ENCODE measurements at places on chromosomes 12 and 14. TPM values are rescaled to one million over a fixed set of nuclear protein-coding genes. Genes with fewer than 3 reads are reported as not detected.

DNA sequence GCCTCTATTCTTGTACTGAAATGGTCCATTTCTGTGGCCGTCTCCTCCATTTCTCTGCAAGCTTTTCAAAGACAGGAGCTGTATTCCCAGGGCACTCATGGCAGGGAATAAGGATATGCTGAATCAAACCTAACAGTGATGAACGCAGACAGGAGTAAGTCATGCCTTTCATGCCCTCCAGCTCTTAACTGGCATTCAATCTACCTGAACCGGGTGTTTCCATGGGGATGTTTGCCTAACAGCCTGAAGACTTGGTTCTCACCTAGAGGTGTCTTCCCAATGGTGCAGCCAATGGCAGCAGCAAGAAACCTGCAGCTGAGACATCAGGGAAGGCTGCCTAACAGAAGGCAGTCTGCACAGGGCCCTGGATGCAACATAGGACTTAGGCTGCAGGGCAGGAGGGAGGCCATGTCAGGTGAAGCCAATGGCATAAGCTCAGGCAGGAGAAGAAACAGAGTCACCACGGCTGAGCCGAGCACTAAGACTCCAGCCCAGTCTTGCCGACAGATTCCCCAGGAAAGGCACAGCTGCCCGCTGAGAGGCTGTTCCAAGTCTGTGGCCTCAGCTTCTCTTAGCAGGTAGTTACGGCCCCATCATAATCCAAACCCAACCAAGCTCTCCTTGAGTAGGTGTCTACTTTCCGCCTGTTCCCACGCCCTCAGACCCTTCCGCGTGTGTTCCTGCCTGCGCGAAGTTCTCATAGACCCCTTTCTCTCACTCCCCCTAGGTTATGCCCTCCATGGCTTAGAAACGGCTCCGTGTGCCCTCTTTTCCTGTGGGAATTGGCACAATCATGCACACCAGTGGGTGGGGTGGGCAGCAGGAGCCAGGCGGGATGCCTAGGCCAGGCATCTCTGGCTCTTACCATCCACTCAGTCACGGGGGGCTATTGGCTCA is 44.1 kb downstream of the VWF start:
- no peak for DNase-seq

DNA sequence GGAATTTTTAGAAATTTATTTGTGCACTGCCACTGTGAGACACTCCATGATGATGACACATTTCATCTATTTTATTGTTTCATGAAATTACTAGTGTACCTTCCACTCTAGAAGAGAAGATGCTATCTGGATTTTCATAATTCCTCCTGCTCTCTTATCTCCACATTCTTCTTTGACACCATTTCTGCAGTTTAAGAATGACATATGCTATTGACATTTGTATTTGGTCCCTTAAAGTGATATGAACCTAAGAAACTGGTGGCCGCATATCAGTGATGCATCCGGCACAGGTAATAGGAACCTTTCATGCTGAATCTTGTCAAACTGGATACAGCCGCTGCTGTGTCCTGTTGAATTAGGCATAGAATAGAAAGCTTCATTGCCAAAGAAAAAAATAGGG is 696.3 kb downstream of the TMEM121 start:
- no peak for DNase-seq

The CLEC2A gene
- total RNA-seq = 0.84 TPM

DNA sequence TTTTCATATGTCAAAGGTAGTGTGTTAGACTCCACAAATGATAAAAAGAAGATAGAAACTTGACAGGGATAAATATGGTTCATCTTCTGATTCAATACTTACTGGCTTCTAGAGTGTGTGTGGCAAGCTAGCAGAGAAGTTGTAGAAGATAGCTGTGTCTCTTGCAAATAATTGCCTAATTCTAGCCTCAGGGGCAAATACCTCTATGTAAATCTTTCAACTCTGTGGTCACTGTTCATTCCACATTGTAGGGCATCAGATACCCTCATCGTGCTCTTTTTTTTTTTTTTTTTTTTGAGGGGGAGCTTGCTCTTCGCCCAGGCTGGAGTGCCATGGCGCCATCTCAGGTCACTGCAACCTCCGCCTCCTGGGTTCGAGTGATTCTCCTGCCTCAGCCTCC is 1.7 kb downstream of the OLR1 start:
- no peak for DNase-seq

DNA sequence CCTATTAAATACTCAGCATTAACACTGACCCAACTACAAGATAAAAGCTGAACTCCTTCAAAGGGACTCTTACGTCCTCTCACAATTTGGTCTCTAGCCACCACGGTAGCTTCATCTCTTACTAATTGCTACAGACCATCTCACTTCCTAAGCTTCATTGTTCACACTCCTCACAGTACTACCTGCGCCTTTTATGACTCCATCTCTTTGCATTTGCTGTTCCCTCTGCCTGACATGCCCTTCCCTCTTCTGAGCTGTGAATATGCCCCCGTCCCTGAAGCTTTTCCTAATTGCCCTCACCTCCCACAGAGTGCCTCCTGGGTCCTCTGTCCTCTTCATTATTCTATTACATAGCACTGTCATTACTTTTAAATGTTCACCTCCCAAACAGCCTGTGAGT is 2.5 kb downstream of the EEA1 start:
- DNase-seq = no peak

The PCBP2 gene
- total RNA-seq = 733 TPM

DNA sequence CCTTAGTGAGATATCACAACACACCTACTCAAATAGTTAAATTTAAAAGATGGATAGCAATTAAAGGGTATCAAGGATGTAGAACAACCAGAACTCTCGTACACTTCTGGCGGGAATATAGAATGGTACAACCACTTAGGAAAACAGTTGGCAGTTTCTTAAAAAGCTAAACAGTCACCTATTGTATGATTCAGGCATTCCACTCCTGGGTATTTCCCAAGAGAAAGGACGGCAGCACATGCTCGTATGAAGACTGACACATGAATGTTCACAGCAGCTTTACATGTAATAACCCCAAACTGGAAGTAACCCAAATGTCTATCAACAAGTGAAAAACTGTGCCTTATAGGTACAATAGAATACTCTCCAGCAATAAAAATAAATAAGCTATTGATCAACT is 465.2 kb downstream of the VRK1 start:
- DNase-seq = no peak

DNA sequence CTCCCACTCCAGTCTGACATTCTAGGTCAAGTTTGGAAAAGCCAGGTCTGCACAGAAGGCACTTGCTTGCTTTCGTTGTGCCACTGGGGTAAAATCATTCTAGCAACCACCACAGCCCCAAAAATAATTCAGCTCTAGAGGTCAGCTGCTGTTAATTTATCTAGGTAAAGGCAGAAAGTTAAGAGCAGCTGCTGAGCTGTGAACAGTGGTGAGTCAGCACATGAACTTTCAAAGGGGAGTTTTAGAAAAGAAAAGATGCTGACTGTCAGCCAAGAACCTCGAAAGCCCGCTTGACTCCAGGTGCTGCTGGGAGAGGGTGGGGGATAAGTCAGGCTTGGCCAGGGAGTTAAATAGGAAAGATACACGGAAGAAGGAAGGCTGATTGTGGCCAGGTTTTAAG is 12.7 kb downstream of the CCDC197 start:
- DNase-seq = peak; percentile 83

- DNase-seq = peak; percentile 88
Observed at GRCh38 chr12:65602610-65603295, 221.5 kb upstream of the HMGA2 start.

GRCh38 chr12:103469719-103470118 is 26.0 kb downstream of the C12orf42 start:
- no peak for DNase-seq

DNA sequence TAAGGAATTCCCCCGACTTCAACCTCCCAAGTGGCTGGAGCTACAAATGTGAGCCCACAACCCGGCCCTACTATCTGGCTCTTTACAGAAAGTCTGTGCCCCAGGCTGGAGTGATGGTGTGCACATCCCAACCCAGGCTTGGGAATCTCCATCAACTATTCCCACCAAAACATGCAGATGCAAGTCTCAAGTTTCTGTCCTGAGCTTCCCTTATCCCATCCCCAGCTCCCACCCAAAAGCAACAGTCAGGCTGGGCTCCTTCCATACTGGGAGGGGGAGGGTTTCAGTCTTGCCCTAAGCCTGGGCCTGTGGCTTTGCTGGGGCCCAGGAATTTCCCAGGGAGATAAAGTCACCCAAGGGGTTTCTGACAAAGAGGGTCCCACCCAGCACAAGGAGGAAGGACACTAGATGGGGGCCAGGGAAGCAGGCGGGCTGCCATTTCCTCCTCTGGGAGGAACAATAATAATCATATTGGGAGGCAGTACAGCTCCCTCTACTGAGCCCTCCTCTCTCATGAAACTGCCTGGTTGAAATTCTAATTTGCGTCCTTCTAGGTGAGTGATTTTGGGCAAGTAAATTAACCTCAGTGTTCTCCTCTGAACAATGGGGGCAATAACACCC is 8.0 kb downstream of the SLC8B1 start:
- DNase-seq = no peak

GRCh38 chr12:77238335-77238734 is 173.0 kb upstream of the E2F7 start:
- DNase-seq = no peak

- peak; percentile 57 for DNase-seq
Observed at GRCh38 chr14:90495357-90496276, 98.8 kb downstream of the CALM1 start.

GRCh38 chr14:68624541-68625220 is 168.2 kb downstream of the ZFP36L1 start:
- DNase-seq = no peak

The OTX2 gene
- 8.2 TPM for total RNA-seq

GRCh38 chr12:49227713-49228112 is 37.2 kb upstream of the TUBA1C start:
- no peak for DNase-seq

The IL26 gene
- not detected for total RNA-seq

- peak; percentile 18 for DNase-seq
Observed at GRCh38 chr14:30971586-30971985, 53.9 kb upstream of the AP4S1 start.

- no peak for DNase-seq
Observed at GRCh38 chr12:14681625-14682024, 14.8 kb downstream of the GUCY2C start.

The TSPAN8 gene
- total RNA-seq = not detected

GRCh38 chr12:72261885-72262284 is 10.3 kb upstream of the TRHDE start:
- DNase-seq = no peak

GRCh38 chr14:60273956-60274355 is 24.9 kb downstream of the PPM1A start:
- no peak for DNase-seq

The GPR132 gene
- 2.2 TPM for total RNA-seq

The FGD6 gene
- total RNA-seq = 25.3 TPM

GRCh38 chr12:5900533-5901205 is 44.4 kb downstream of the ANO2 start:
- DNase-seq = no peak

DNA sequence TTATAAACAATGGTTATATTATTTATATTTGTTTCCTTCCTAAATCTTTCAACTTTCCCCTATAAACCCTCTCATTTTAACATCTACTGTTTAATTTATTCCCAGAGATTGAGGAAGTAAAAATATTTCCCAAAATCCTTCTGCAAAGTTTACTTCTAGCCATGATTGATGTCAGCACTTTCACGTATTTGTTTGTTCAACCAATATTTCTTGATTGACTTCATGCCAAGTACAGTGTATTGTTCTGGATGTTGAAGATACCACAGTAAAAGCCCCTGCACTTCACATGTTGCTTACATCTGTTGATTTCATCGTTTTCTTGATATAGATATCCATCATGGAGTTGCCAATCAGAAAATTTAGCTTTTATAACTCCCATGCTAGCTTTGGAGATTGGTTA is 81.8 kb downstream of the TTLL5 start:
- DNase-seq = no peak

DNA sequence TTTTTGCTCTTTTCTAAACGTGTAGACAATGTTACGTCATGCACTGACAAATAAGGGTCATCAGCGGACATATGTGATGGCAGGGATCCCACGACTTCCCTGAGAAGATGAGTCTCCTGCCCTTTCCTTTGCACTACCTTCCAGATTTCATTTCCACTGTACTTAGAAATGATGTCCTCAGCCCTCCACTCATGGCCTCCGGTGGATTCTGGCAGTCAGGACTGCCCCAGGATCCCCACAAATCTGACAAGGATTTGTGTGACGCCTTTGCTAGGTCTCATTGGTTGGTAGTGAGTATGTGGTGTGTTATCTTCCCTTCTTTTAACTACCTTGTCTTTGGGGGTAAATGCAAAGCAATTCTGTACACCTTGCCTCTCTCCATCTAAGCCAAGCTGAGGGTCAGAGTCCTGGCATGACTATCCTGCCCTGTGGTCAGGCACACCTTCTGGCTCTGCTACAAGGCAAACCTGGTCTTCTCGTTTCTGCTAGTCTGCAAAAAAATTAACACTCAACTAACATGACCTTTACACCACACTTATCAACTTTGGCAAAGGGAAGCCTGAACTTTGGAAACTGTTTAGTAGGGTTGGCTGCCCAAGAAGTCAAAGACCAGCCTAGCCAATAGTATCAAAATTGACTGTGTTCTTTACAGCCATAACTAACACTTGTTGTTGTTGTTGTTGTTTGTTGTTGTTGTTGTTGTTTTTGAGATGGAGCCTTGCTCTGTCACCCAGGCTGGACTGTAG is 17.3 kb upstream of the DHRS4 start:
- DNase-seq = no peak

GRCh38 chr14:72053651-72054050 is 121.4 kb downstream of the RGS6 start:
- no peak for DNase-seq

The OR11H7 gene
- total RNA-seq = not detected

The NAV3 gene
- 24.1 TPM for total RNA-seq

The TRHDE gene
- total RNA-seq = 0.87 TPM

DNA sequence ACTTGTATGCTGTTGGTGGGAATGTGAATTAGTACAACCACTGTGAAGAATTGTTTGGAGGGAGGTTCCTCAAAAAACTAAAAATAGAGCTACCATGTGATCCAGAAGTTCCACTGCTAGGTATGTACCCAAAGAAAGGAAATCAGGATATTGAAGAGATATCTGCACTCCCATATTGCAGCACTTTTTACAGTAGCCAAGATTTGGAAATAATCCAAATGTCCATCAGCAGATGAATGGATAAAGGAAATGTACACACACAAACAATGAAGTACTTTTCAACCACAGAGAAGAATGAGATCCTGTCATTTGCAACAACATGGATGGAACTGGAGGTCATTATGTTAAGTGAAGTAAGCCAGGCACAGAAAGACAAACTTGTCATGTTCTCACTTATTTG is 25.9 kb downstream of the TIGAR start:
- DNase-seq = no peak

DNA sequence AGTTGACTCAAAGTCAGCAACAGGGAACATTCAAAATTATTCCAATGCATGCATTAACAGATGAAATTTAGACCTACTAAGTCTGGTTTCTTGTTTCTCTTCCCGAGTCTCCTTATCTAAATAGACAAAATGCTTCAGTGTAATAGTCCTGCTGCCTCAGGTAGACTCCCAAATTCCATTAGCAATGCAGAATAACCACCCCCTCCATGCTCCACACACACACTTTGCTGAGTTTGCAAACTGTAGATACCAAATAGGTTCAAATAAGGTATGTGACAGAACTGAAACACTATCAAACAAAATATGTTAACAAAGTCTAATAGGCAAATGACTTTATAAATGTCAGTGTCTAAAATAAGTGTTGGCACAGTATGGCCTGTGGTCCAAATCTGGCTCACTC is 451.1 kb upstream of the SOX5 start:
- DNase-seq = no peak

The PTPN21 gene
- 30.1 TPM for total RNA-seq

- DNase-seq = no peak
Observed at GRCh38 chr12:32265951-32266350, 133.4 kb upstream of the FGD4 start.

- no peak for DNase-seq
Observed at GRCh38 chr14:88188745-88189416, 134.2 kb downstream of the KCNK10 start.

GRCh38 chr12:102480406-102480805 is at the start of gene IGF1:
TSS of gene IGF1 (minus strand) at chr12:102480563. CDS start at chr12:102480381, 182 bp downstream.
- peak; percentile 58 for DNase-seq

Data from astrocyte (in vitro differentiated cells and primary cell).